Activated T-cell treated with anti-CD3 and anti-CD28 coated beads for 1 hour (primary cell): ENCODE measurements at places on chromosomes 13 and 19.
A peak's percentile ranks its signal among the peaks of the same experiment; 100 is the strongest.

DNA sequence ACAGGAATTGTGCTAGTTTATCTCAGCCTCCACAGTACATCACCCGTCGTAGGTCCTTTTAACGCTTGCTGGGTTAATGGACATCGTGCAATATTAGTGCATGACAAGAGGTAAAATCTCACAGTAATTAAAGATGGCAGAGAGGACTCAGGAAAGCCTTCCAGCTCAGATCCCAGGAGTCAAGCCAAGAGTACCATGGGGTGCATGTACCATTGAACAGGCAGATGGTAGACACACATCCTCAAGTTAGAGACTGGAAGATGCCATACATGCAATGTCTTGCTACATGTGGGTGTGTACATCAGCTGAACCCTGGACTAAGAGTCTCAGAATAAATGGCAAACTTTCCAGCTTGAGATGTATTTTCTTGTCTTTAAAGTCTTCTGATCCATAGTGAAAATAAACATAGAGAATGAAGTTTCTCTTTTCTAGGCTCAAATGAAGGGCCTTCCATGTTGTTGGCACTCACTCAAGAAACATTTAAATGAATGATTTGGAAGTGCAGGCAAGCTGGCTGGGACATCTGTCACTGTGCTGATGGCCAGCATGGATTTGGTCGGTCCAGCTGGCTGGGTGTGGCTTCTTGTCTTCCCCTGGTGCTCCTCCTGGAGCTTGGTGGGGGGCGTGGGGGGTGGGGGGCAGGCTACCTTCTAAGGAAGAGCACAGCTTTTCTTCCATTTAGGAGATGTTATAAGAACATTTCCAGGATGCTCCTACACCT lies 290.9 kb upstream of the MAB21L1 start:
- no peak for DNase-seq

DNA sequence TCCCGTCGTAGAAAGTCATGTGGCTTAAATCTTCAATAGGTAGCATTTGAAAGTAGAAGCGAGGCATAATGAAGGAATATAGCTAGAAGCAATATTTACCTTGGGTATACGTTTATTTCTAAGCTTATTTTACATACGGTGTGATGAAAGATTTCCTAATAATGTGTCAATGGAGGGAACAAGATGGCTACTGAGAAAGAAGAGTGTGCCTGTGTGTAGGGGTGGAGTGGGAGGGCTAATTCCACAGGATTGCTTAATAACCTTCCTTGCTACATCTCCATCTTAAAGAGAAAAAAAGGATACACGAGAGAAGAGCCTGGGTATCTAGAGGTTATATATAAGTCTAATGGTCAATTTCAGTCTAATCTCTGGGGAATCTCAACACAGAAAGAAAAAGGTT lies 2.0 kb downstream of the SPART start:
- DNase-seq: no peak

- no peak for DNase-seq
Observed at GRCh38 chr13:52845766-52846566, 2.5 kb downstream of the PCDH8 start.

GRCh38 chr13:99605420-99606323 lies 104.4 kb downstream of the TM9SF2 start:
- DNase-seq: peak; percentile 26

GRCh38 chr19:2242092-2242537 lies 5.5 kb downstream of the SF3A2 start:
- no peak for DNase-seq

DNA sequence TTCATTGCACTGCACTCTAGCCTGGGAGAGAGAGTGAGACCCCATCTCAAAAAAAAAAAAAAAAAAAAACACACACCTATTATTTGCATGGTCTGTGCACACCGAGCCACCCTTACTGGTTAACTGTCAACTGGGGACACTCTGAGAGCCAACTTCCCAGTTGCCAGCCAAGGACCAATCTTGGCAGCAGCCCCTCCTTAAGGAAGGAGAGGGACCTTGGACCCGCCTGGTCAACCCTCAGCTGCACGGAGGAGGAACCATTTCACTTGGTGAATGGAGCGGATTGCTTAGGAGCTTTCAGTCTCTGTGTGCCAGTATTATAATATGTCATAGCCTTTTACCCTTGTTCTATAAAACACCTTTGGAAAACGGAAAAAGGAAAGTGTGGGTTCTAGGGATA lies 24.9 kb downstream of the MICOS13 start:
- DNase-seq: no peak

GRCh38 chr13:30442926-30443325 lies 20.6 kb downstream of the UBE2L5 start:
- no peak for DNase-seq

DNA sequence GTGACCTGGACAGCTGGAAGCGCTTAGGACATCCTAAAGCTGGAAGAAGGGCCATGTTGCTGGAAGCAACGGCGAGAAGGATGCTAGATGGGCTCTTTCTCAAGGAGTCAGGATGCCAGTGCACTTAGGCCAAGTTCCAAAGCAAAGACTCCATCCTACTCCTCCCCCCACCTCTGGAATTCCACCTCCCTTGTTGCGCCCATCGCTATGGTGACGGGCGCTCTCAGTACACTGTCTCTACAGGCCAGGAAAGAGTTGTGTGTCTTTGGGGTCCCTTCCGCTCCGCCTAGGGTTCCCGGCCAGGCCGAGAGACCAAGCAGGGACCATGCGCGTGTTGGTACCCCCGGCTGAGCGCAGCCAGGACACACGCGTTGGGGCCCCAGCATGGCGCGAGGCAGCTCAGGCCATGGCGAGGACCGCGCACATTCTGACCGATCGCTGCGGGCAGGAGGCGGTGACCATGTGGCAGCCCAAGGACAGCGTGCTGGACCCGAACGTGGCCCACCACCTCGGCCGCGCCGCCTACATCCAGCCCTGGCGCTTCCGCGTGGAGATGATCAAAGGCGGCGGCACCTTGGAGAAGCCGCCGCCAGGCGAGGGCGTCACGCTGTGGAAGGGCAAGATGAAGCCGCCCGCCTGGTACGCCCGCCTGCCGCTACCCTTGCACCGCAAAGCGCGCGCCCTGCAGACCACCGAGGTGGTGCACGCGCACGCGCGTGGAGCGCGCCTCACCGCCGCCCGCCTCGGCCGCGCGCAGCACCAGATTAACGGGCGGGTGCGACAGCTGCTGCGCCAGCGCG lies 31.0 kb upstream of the SLC1A6 start:
- no peak for DNase-seq

- no peak for DNase-seq
Observed at GRCh38 chr13:20497006-20497775, 28.5 kb downstream of the CRYL1 start.

DNA sequence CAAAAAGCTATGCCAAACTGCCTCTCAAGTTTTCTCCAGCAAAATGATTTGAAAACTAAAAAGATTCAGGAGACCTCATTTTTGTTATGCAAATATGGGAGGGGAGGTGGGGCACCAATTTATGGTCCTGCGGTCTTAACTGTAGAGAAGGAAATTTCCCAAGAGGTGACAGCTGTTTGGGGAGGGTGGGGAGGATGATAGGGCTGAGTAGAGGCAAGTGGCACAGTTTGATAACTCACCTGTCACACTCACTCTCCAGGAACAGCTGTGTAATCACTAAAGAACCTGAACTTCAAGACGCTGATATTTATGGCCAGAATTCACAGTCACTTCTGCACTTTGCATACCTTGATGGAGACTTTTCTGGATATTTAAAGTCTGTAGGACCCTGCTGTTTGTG lies 232.9 kb upstream of the STARD13 start:
- DNase-seq: no peak

- DNase-seq: no peak
Observed at GRCh38 chr19:7874076-7874896, at the start of gene PRR36. Gene PRR36 (minus strand): TSS chr19:7874390. CDS start chr19:7873689, 701 bp downstream.

- no peak for DNase-seq
Observed at GRCh38 chr19:17227798-17228367, 1.9 kb downstream of the OCEL1 start.

DNA sequence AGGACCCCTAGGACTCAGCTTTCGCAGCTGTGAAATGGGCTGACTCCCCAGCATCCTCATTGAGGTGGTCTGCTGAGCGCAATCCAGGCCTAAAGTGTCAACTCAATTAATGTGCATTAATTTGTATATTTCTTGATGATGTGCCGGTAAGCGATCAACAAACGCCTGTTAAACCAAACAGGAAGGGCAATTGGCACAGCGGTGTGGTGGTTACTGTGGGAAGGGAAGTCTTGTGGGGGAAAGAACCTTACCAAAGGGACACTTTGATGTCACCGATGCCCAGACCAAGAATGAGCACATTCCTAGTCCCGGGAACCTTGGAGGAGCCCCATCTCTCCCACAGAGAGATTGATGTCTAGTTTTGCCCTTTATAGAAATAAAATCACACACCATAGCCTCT lies 1.6 kb downstream of the JAK3 start:
- no peak for DNase-seq

DNA sequence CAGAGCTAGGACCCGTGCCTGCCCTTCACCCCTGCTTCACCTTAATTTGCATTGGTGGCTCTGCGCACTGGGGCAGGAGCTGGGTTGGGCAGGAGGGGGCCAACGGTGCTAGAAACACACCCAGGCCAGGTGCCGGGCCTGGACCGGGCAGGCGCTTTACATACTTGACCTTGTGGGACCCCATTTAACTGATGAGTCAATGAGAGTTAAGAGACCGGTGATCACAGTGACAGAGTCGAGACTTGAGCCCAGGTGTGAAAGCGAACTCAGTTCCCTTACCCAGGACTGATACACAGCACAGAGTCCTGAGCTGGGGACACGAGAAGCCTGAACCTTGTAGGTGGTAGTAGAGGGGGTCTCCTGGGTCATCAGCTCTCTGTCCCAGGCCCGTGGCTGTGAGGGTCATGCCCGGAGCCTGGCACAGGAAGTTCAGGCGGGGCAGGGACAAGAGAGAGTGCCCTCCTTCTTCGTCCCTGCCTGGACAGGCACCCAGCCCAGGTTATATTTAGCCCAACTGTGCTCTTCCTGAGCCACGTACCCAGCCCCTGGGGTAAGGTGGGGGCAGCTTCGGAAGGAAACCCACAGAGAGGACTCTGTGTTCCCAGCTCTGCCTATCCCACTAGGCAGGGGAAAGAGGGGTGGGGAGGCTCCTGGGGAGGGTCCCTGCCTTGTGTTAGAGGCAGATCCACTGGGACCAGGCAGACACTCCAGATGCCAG lies 1.9 kb downstream of the PRX start:
- no peak for DNase-seq

GRCh38 chr19:28701491-28701890 lies 511.5 kb downstream of the UQCRFS1 start:
- no peak for DNase-seq

DNA sequence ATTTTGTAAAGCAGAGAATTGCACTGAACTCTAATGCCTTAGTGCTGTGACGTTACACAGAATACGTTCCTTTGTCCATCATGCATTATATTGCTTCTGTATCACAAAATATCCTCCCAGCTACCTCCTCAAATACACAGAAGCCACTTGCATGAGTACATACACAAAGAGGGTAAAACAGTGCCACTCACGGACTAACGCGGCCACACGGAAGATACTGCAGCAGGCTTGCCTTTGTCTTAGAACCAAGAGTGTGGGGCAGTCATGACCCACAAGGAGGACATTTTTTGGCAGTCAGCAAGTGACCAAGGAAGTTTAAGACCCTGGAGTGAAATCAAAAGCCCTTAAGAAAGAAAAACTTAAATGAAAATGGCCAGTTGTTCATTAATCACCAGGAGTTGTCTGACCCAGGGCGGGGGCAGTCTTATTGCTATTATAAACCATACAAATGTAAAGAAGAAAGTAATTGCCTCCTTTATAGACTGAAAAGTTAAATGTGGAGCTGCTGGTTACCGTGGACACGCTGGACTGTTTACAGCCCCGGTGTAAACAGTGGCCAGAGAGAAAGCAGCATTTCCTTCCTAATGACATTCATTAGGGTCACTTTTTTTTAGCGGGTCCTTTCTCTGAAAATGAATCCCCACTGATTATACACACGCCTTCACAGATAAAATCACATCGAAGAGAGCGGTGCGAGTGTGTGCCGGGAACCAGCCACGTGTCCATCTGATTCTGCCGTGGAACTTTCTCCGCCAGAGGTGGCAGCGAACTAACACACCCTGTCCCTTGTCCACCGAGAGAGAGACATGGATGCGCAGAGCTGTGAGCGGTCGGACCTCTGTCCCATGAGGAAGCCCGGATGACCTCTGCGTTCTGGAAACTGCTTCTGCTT lies 66.8 kb downstream of the SOX1 start:
- DNase-seq: no peak

DNA sequence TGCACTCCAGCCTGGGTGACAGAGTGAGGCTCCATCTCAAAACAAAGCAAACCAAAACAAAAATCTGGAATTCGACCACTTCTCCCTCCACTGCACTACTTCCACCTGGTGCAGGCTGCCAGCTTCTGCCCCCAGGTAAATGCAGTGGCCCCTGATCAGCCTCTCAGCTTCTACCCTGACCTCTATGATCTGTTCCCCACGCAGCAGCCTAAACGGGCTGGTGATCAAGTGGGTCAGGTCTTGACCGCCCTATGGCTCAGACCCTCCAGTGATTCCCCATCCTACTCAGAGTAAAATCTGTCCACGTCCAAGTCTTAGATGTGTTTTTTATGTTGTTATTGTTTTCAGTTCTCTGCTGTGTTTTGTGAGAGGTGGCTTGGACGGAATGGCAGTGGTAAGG lies 163.9 kb downstream of the KCTD15 start:
- DNase-seq: no peak

DNA sequence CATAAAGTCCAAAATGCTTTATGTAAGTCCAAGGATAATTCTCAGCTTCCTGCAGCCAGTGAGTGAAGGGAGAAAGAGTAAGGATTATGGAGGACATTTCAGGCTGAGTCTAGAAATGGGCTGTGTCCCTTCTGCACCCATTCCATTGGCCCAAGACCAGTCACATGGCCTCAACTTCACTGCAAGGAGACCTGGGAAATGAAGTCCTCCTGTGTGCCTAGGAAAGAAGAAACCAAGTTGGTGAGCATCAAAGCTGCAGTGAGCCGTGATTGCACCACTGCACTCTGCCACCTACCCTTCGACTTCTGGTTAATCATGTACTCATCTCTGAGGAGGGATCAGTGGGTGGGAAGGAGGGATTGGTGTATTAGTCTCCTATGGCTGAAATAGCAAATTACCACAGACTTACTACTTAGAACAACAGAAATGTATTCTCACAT lies 3.6 kb upstream of the CD37 start:
- no peak for DNase-seq

GRCh38 chr19:3292958-3293529 lies 68.6 kb downstream of the CELF5 start:
- no peak for DNase-seq

GRCh38 chr19:30119180-30119908 lies 177.3 kb downstream of the URI1 start:
- no peak for DNase-seq

GRCh38 chr13:59671881-59672280 lies 491.8 kb downstream of the DIAPH3 start:
- no peak for DNase-seq

DNA sequence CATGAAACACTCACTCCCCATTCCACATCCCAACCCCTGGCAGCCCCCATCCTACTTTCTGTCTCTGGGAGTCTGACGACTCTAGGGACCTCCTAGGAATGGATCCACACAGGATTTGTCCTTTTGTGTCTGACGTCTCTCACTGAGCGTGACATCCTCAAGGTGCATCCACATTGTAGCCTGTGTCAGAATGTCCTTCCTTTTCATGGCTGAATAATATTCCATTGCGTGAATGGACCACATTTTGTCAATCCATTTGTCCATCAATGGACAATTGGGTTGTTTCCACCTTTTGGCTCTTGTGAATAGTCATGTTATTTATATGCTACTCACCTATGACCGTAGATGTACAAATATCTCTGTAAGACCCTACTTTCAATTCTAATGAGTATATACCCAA lies 16.8 kb upstream of the NMRK2 start:
- no peak for DNase-seq
